Progenitor cell of endocrine pancreas (in vitro differentiated cells): ENCODE measurements at places on chromosomes 11 and 22. TPM values are rescaled to one million over a fixed set of nuclear protein-coding genes. Genes with fewer than 3 reads are reported as not detected.
A peak's percentile ranks its signal among the peaks of the same experiment; 100 is the strongest.

DNA sequence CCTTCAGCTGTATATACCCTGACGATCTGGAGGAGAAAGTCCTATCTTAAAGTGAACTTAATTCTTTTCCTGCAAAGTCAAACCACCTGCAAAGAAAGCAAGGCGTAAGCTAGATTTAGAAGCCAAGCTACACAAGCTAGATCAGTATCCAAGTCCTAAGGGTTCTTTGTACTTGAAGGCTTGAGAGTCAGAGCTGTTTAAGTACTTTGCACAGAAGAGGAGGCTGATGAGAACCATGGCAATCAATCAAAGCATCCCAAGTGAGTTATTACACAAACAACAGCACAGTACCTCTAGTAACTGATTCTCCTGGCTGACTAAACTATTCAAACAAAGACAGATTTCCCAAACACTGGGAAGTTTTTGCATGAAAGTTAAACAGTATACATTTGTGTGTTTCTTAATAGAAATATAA lies 1.9 kb downstream of the CDON start:
- no peak for DNase-seq

GRCh38 chr22:23225724-23226496 lies 45.6 kb downstream of the BCR start:
- no peak for DNase-seq

DNA sequence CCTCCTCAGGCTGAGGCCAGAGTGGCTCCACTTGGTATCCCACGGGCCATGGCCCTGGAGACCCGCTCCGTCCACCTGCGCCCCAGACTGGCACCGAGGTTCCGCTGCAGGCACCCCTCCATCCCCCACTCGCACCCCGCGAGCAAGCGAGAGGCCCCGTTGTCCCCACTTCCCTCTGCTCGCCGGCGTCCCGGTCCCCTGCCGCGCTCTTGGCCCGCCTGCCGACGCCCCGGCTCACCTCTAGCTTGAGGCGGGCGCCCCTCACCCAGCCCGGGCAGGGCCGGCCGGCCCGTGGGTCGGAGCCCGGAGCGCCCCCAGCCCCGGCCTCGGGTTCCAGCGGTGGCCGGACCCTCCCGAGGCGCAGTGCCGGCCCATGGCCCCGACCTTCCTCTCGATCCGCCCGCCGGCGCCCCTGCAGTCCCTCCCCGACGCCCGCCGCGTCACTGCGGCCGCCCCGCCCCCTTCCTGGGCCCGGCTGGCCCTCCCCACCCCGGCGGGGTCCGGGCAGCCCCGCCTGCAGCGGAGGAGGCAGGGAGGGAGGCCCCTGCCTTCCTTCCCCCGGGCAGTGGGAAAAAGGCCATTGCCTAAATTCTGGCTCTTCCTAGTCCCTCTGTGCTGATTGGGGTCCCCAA lies at the start of gene PITPNM1:
PITPNM1 (minus strand) TSS at position 414 of the 632 bp plus-strand sequence. CDS start 1,183 bp downstream, outside the sequence.
- peak; percentile 47 for DNase-seq

GRCh38 chr11:10930972-10931760 lies 73.3 kb upstream of the ZBED5 start:
- DNase-seq = peak; percentile 58

B4GALNT4 gene
- total RNA-seq = 277 and 294 TPM in 2 replicates

- no peak for DNase-seq
Observed at GRCh38 chr22:40147388-40148176, 30.1 kb upstream of the TNRC6B start.

UCP3 gene
- total RNA-seq = 4.3 and 5.2 TPM in 2 replicates

- DNase-seq = no peak
Observed at GRCh38 chr11:5286351-5286750, 15.4 kb downstream of the OR51B4 start.
